Activated gamma-delta T cell treated with anti-CD3 and anti-CD28 coated beads, Interleukin-2, amount 50 U/mL, for 16 hours (primary cell): ENCODE measurements at places on chromosomes 7 and 10.

GRCh38 chr10:129491123-129491734 is 24.2 kb downstream of the MGMT start:
- no peak for DNase-seq

GRCh38 chr10:14570800-14571199 is 203.9 kb downstream of the FAM107B start:
- no peak for DNase-seq

DNA sequence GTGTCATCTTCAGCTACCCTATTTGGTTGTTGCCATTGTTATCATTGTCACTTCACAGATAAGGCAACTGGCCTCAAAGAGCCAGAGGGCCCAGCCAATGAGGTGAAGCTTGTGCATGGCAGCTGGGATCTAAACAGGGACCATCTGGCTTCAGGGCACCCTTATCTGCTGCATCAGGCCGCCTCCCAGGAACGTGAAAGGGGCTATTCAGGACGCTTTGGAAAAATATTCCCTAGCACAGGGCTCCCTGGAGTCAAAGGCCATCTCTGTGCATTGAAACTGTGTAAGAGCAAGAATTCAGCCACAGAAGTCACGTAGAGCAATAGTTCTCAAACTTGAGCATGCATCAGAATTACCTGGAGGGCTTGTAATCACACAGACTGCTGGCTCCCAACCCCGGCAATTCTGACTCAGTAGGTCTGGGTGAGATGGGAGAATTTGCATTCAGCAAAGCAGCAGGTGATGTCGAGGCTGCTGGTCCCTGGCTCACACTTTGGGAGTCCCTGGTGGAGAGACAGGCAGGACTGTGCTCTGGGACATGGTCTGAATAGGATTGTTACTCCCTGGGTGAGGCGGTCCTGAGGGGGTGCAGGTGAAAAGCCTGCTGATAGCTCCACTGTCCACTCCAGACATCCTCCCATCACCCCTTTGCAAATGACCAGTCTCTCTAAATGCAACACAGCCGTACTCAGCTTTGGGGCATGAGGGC is 21.5 kb upstream of the PLEKHA1 start:
- DNase-seq = no peak

DNA sequence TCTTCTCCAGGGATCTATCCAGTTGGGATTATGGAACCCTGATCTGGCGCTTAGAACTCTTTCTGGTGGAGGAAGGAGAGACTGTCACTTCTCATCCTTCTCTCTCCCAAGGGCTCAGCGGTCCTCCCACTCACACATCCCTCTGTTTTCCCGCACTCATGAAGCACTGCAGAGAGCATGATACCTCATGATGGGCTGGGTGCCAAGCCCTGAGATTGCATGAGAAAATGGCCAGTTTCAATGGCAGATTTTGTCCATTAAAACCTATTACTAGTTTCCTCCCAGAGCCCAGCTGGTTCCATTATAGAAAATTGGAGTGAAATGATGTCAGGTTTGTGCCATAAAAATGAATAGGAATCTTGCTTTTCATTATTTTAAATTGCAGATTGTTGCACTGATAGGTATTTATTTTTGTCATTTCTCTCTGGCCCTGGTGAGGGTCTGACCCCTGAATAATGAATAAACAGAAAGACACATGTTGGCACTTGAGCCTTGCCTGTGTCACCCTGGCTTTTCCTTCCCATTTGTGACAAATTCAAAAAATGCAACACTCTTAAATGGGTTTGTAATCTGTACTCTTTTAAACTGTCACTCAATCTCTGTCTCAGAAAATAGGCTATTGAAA is 1151.1 kb downstream of the TYW1 start:
- no peak for DNase-seq

GRCh38 chr10:61662794-61663259 is at the start of gene CABCOCO1:
Gene CABCOCO1 (plus strand): TSS chr10:61662929. CDS start chr10:61662973, 44 bp downstream.
- no peak for DNase-seq

DNA sequence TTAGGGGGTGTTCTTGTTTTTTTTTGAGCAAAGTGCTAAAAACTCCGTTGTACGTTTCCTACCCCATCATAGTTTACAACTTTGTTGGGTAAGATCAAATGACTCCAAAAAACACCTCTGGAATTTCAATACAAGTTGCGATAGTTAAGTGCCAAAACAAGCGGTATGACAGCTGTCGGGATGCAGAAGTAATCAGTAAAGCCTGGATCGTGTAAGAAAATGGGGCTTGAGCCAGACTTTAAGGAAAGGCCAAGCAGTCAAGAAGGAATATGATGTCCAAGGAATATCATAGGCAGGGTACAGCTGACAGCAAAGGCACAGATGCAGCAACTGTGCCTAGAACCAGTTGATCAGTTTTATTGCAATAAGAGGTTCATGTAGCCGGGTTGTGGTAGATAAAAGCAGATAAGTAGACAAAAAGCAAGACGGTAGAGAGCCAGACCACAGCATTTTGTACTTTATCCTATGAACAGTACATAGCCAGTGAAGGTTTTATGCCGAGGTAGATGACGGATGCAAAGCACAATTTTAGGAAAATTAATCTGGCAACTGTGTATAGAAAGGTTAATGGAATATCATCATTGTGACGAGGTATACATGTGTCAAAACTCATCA is 45.5 kb downstream of the UBE2H start:
- DNase-seq = no peak

- DNase-seq = no peak
Observed at GRCh38 chr7:27171637-27172314, 2.3 kb downstream of the HOXA10 start.

GRCh38 chr7:39433550-39433949 is 132.7 kb upstream of the YAE1 start:
- no peak for DNase-seq

DNA sequence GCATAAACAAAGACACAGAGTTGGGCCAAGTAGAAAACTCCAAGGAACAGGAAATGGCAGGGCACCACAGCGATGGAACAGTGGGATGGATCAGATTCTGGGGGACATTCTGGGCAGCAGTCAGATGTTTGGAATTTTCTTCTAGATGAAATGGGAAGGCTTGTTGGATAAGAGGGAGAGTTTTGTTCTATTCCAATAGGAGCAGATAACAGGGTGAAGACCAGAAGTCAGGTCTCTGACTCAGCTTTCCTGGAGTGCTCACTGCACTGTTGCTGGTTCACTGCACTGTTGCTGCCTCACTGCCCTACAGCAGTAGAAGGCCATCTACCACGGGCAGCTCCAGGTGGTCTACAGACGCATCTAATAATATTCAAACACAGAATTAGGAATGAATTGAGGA is 135.6 kb downstream of the ATE1 start:
- DNase-seq = no peak

DNA sequence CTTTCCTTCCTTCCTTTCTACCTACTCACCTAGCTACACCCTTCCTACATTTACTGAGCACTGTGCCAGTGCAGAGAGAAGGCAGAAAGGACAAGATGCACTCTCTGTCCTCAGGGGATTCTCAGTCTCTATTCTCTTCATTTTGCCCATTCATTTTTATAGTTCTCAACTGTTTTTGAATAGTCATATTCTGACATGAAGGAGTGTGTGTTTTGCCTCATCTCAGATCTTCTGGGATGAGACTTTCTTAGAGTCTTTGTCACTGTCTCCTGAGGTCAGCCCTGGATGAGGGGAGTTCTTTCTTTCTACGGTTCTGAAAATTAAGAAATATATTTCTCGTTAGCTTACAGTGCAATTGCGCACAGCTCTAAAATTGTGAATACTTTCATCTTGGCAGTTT is 21.3 kb downstream of the CLCN1 start:
- no peak for DNase-seq

DNA sequence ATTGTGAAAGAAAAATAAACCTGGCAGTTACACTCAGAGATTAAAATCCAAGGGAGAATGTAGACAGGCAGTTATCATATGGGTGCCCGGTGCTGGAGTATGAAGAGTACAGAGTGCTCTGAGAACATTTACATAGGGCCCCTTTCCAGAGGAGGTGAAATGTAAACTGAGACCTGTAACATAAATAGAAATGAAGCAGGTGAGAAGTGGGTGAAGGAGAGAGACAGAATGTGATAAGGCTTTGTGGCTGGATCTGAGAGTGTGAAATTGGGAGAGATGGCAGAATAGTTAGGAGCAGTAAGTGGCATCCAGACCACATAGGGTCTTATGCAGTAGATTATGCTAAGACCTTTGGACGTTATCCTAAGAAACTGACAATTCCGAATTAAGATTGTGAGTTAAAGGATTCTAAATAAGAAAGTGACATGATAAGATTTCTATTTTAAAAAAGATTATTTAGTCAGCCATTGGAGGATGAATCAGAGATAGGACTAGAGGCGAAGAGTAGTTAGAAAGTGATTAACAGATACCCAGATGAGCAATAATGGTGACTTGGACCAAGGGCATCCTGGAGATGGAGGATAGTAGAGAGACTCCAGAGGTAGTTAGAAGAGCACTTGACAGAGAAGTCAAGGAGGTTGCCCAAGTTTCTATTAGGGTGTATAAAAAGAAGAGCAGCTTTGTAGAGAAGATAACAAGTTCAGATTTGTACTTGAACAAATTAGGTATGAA is 36.7 kb downstream of the DNAH11 start:
- DNase-seq = no peak

GRCh38 chr10:73876971-73877370 is 2.6 kb upstream of the CAMK2G start:
- no peak for DNase-seq

DNA sequence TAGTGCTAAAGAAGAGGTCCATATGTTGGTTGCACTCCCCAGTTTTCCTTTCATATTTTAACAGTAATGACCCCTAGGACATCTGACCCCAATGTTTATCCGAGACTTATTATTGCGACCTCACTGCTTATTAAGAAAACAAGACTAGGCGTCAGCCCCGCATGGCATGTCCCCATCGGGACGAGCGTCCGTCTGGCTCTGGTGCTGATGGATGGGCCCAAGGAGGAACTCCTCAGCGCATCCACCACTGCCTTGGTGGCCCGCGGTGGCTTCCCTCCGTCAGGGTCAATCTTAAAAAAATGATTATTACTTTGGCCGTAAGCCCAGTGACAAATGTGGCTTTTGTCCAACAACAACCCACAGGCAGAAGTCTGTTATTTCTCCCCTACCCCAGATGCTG is 40.1 kb upstream of the CXCL12 start:
- no peak for DNase-seq

DNA sequence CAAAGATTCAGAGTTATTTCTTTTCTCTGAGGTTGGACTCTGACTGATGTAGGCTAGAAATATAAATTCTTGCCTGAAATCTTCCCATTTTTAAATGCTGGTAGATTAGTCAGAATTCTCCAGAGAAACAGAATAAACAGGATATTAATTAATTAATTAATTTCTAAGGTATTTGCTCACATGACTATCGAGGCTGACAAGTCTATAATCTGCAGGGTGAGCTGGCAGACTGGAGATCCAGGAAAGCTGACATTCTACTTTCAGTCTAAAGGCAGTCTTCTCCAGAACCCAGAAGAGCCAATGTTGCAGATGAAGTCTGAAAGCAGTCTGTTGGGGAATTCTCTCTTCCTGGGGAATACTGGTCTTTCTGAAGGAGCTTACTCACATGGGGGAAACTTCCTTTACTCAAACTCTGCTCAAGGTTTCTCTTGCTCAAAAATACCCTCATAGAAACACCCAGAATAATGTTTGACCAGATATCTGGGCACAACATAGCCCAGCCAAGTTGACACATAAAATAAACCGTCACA is 189.7 kb downstream of the KIF20B start:
- no peak for DNase-seq

DNA sequence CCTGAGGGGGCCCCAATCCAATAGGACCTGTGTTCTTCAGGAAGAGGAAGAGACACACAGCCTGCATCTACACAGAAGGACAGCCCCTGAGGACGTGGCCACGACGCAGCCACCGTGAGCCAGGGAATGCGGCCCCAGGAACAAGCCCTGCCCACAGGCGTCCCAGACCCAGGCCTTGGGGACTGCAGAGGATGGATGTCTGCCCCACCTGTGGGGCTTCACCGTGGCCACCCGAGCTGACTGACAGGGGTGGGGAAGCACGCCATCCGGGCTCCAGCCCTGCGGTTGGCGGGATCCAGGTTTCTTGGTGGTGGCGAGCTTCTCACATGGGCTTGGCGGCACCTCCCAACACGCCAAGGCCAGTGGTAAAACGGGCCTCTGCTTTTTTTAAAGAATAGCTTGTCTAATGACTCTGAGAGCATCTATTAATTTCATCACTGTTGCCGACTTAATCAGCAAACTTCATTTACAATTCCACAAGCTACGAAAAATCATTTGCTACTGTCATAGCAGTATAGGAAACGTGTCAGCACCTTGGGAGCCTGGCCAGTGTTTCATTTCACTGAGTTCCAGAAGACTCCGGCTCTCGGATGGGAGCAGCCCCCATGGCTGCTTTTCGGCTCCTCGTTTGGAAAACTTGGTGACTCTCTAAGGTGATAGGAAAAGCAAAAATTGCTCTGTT is 584.0 kb downstream of the PTPRN2 start:
- DNase-seq = no peak

- no peak for DNase-seq
Observed at GRCh38 chr10:73218431-73219191, 28.4 kb downstream of the DNAJC9 start.

DNA sequence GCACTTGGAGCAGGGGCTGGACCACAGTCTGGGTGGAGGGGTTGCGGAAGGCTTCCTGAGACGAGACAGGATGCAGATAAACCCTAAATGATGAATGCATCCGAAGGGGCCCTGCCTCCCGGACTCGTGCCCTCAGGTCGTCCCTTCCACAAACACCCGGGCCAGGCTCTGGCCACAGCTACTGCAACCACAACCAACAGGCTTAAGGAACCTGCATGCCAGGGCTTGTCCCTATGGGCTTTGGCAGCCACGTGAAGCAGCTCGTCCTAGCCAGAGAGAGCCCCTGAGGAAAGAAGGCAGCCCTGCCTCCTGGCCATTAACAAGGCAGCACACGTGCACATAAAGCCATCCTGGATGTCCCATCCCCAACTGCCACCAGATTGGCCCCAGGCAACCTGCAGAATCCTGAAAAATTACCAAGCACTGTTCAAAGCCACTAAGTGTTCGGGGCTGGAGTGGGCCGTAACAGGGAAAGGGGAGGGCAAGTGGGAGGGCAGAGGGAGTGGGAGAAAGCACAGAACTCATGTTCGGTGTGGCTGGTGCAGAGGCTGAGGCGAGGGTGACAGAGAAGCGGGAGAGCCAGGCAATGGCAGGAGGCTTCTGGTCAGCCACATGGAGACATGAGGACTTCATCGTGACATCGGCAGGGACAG is 62.7 kb downstream of the MAD1L1 start:
- DNase-seq = no peak

GRCh38 chr10:83432261-83433045 is 706.9 kb upstream of the GHITM start:
- no peak for DNase-seq
